ENCODE measurements at places on chromosomes 1 and 21.

DNA sequence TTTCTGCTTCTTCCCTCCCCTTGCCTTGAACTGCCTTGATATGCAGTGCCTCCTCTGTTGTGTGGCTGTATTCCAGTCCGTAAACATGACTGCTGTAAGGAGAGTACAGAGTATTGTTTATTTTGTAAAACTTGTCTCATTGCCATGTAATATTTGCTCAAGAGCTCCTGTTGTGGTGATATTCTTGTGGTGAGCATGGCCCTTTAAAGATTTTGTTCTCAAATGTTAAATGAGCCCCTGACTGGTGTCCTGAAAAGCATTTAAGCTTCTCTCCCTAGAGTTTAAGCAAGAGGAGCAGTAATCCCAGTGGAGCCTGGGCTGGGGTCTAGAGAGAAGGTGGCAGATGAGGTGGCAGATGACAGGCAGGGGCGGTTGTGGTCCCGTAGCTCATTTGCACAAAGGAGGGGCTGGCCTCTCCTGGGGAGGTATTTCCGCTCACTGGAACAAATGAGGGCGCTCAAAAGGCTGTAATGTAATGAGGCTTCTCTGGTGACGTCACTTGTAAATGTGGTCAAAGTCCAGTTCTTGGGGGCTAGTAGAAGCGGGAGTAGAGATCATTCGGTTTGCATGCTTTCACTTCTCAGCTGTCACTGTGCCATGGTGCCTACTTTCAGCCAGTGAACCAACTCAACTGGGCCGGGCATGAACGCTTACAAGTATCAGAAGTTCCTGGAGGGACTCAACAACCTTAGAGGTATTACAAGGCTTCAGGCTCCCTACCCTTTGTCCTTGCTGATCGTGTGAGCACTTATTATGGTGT, 46.0 kb upstream of the MACF1 start:
- DNase-seq = no peak

DNA sequence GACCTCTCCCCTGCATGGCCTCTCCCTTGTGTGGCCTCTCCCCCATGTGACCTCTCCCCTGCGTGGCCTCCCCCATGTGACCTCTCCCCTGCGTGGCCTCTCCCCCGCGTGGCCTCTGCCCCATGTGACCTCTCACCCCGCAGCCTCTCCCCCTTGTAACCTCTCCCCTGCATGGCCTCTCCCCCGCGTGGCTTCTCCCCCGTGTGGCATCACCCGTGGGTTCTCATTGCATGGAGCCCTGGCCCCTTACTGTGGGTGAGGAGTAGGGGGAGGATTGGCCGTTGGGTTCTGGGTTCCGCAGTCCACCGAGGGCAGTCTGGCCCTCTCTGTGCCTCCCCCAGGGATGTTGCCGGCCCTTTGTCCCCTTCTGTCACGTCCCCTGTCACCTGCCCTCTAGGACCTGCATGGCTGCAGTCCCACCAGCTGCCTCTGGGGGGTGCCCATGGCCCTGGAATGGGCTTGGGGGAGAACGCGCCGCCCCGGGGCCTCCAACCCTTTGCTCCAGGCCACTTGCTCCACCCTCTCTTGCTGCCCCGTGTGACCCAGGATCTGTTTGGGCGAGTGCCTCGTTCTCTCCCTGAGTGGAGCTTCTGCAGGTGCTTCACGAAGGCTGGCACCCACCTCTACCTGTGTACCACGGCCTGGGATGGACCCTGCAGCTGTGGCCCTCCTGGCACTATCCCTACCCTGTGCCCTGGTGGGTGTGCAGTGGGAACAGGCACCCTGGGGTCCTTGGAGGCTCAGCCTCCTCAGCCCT, 21.3 kb downstream of the RRP1 start:
- peak; percentile 88 for DNase-seq

- no peak for DNase-seq
Measured at GRCh38 chr1:76595024-76595423, 272.3 kb upstream of the ST6GALNAC5 start.

DNA sequence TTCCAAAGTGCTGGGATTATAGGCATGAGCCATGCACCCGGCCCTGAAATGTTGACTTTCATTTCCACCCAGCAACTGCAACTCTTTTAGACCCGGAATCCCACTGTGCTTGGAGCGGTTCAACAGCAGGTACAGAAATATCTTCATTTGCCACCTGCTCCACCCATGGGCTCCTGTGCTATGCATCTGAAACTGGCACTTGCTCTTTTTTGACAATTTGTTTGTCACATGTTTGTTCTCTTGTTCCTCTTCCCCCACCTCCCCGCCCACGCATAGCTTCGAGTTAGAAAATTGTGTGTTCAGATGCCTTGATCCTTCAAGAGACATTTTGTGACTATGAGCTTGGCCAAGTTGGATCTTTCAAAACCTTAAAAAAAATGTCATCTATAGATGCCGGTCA, 2.4 kb upstream of the IFNLR1 start:
- DNase-seq = no peak

- no peak for DNase-seq
Measured at GRCh38 chr1:205811660-205812059, 1.3 kb downstream of the SLC41A1 start.

GRCh38 chr21:25904044-25904695, 169.4 kb downstream of the GABPA start:
- no peak for DNase-seq

DNA sequence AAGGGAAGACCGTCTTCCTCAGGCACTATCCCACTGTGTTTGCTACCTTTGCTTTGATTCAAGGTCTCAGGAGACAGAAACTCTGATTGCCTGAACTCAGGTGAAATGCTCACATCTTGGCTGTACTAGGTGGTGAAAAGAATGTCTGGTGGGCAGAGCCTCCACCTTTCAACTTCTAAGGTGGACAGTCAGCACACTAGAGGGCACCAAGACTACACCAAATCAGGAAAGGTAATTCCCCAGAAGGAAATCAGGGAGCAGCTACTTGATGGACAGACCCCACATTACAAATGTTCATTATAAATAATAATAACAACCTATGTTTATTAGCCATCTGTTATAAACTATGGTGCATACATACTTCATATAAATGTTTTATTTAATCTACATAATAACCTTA, 220.9 kb downstream of the ATG4C start:
- no peak for DNase-seq

GRCh38 chr1:226576601-226577000, 28.0 kb downstream of the STUM start:
- DNase-seq = no peak

DNA sequence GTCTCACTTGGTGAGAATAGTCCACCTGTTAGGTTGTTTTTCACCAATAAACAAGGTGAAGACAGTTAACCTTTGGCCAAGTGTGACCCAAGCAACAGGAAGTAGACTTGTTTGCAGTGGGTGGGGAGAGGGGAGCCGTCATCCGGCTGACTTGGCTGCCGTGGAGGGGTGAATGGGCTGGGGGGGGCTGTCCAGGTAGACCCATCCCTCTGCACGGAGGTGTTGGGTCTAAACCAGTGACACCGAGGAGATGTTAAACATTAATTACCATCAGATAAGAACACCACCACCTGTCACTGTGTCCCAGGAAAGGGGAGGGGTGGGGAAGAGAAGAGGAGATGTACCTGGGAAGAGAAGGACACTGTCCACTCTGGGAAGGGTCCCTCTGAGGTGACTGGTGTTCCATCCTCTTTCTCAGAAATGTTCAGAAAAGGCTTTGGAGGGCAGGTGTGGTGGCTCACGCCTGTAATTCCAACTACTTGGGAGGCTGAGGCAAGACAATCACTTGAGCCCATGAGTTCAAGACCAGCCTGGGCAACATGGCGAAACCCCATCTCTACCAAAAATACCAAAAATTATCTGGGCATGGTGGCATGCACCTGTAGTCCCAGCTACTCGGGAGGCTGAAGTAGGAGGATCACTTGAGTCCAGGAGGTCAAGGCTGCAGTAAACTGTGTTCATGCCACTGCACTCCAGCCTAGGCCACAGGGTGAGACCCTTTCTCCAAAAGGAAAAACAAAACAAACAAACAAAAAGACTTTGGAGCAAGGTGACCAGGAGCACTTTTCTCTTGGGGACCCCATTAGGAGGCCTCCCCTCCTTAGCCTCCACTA, 6.7 kb upstream of the MYOM3 start:
- no peak for DNase-seq

GRCh38 chr1:52929019-52929418, 1.9 kb downstream of the SCP2 start:
- no peak for DNase-seq

DNA sequence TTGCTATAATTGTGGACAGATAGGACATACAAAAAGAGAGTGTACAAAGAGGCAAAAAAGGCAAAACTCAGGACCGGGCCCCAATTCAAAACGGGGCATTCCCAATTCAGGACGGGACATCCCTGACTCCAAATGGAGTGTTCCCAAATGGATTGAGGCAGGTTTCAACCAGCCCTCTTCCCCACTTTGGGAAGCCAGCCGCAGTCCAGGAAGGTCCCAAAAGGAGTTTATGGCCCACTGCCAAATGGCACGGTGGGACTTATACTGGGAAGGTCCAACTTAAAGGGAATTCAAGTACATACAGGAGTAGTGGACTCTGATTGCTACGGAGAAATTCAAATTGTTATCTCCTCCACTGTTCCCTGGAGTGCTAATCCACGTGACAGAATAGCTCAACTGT, 3.5 kb upstream of the ZNF669 start:
- DNase-seq = no peak

Measured in stimulated activated CD8-positive, alpha-beta memory T cell treated with anti-CD3 and anti-CD28 coated beads, Interleukin-4, amount 100 ng/mL, for 24 hours (primary cell).